C1 segment of cervical spinal cord (tissue), 14 donors: ENCODE measurements at places on chromosomes 5 and 9.

DNA sequence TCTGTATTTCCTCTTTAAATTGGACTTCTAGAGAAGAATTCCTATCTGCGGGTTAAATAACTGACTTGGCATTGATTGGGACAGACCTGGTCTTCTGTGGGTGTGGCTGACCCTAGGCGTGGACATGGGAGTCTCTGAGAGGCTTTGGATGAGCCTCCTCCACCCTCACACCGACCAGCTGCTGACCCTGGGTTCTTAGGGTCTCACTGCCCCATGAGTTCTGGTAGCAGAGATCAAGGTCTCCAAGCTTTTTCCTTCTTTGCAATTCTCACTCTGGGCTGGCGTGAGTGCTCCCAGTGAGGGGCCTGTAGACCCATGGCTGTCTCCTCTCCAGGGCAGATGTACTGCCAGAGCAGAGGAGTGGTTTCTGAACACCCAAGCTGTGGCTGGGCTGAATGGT is 41.6 kb upstream of the PITX1 start:
- no peak for DNase-seq

DNA sequence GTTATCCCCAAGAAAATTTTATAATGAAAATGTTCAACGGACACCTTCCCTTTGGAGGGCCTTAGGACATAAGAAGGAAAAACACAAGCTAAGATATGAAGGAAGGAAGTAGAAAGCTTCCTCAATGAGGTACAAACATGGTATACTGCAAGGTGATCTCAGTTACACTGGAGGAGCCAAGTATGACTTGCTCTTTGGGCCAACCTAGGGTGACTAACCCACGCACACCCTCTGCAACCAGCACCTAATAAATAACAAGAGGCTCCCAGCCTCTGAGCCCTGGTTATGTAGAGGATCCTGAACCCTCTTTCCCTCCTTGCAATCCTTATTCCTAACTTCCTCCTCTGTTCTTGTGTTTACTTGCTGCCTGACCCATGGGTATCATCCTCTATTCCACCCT is 38.3 kb upstream of the KCNV2 start:
- no peak for DNase-seq

DNA sequence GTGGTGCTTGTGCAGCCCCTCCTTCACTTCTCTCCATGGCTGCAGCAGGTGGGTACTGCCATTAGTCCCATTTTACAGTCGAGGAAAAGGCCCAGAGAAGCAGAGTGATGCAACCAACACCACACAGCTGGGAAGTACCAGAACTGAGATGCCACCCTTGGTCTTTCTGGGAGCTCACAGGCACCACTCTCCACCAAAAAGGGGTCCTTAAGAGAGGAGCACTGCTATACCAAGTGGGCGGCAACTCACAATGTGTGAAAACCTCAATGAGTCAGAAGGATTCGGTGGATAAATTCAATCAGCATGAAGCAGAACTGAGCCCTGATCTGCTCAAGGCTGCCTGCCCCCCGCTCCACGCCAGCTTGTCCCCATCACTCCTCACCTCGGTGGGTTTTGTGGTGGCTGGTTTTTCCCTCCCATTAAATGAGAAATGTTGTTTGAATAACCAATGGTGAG is 213.7 kb downstream of the FSTL4 start:
- no peak for DNase-seq

DNA sequence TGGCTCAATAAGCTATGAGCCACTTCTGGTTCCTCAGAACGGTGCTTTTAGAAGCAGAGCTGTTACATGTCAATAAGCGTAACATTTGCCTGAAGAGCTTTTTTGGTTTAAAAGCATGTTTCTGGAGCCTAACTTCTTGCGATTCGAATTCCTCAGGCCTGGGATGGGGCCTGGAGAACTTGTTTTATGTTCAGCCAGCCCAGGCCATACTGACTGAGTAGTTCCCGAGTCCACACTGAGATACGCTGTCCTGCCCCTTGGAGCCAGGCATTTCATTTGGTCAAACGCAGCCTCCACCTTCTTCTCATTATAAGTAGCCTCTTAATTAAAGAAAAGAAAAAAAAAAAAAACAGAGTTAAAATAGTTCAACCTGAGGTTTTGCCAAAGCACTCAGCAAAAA is 260.6 kb upstream of the ANKRD55 start:
- DNase-seq = no peak

- DNase-seq = no peak
Measured at GRCh38 chr5:128762661-128763306, 202.5 kb upstream of the SLC27A6 start.

- DNase-seq = no peak
Measured at GRCh38 chr5:96548905-96549304, 113.3 kb upstream of the CAST start.

- no peak for DNase-seq
Measured at GRCh38 chr5:82815871-82816270, 261.3 kb downstream of the TMEM167A start.

DNA sequence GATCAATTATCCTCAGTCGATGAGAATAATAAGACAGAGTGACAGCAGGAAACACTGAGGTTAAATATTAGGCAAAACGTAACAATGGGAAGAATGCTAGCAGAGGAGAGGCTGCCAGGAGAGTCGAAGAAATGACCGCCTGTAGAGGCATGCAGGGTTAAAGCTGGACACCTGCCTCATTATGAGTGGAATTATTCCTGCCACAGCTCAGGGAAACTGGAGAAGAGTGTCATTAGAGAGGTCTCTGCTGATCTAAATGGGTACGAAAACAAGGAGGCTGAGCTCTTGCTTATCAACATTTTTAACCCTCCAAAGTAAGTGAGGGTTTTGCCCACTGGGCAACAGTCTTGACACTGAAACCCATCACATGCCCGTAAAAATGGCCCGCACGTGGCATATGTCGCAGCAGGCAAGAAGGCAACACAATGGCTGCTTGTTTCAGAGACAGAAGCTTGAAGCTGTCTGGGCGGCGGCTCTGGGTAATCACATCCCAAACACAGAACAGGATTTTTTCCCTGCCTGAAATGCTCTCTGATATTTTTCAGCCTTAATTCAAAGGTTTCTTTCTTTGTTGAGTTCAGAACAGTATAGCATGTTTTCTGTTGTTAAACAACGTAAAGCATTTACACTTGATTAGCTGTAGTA is 118.7 kb downstream of the MED27 start:
- DNase-seq = peak; percentile 42

DNA sequence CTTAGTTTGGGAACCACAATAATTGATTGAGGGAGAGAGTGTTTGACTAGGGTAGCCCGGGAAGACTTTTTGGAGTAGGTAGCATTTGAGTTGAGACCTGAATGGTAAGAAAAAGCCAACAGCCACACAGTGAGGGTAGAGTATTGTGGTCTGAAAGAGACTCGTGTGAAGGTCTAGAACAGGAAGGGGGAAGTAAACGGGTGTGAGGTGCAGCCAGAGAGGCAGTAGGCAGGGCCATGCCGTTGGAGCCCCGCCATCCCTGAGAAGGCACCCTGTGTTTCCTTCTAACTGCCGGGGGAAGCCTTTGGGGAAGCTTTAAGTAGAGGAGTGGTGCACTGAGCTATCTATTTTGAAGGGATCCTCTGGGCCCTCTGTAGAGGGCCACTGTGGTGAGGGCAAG is 3.5 kb upstream of the F2RL2 start:
- DNase-seq = no peak

- DNase-seq = no peak
Measured at GRCh38 chr5:1806199-1806598, 5.0 kb downstream of the NDUFS6 start.

- no peak for DNase-seq
Measured at GRCh38 chr5:164435576-164435975, 930.2 kb downstream of the MAT2B start.

DNA sequence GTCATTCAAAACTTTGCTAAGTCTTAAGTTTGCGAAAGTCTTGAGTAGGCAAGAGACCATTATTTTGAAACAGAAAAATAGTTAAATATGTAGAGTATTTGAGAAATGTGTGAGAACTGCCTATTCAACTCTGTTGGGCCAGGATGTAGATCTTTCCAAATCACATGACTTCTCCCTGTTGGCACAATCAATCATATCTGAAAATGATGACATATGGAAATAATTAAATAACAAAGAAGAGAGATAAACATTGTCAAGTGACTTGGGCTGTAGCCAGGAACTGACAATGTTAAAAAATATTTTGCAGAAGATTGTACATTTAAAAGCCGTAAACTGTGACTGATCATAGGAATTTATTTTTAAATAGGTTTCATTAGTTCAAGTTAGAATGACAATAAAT is 104.6 kb upstream of the IL6ST start:
- no peak for DNase-seq

DNA sequence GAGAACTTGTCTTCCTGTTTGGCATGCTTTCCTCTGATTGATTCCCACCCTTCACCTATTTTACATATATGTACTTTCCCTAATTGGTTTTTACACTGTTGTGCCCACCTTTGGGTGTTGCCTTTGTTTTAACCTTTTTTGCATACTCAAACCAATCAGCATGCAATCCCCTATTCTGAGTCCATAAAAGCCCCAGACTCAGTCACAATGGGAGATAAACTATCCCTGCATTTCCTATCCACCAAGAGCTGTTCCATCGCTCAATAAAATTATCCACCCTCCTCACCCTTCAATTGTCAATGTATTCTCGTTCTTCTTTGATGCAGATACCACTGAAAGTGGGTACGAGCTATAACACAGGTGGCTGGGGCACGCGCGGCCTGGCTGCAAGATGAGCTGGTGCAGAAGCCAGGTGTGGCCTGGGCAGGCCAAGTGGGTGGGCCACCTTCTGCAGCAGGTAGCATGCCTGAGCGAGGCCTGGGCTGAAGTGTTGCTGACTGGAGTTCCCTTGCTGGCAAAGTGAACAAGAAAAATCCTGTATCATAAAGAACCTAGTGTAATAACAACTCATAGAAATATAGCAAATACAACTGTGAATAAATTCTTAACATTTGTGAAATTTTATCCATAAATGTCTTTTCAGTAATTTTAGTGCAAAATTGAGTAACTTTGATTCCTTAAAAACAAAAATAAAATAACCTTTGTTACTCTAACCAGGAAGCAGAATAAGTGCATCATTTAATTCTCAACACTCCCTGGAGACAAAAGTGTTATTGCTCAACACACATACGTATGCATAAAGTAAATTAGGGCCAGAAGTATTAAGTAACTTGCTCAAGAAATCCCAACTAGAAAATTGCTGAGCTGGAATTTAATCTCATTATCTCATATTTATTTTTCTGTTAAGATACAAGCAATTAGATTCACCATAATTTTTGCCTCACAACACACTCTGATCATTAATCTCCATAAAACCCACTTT is 685.3 kb upstream of the EDIL3 start:
- no peak for DNase-seq

DNA sequence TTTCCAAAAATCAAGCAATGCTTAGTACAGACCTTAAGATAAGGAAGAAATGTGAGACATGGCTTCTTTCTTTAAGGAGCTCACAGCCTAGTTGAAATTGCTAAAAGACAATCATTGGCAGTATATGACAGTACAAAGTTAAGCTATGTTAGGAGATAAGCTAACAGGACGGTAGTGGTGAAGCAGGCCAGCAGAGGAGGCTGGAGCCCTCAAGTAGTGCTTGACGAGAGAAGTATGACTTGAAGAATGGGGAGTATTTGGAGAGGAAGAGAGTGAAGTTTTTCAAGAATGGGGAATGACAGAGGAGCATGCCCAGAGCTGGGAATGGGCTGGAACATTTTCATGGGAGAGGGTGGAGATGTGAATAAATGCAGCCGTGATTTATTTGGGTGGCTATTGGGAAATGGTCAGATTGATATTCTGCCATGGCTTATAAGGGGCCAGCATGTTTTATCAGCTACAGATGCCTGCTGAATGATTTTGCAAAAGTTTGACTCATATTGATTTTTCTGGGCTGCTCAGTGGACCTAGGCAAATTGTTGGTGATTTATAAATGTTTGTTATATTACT is 43.7 kb downstream of the LURAP1L start:
- DNase-seq = no peak

GRCh38 chr5:41722359-41722950 is 147.8 kb downstream of the OXCT1 start:
- DNase-seq = no peak

DNA sequence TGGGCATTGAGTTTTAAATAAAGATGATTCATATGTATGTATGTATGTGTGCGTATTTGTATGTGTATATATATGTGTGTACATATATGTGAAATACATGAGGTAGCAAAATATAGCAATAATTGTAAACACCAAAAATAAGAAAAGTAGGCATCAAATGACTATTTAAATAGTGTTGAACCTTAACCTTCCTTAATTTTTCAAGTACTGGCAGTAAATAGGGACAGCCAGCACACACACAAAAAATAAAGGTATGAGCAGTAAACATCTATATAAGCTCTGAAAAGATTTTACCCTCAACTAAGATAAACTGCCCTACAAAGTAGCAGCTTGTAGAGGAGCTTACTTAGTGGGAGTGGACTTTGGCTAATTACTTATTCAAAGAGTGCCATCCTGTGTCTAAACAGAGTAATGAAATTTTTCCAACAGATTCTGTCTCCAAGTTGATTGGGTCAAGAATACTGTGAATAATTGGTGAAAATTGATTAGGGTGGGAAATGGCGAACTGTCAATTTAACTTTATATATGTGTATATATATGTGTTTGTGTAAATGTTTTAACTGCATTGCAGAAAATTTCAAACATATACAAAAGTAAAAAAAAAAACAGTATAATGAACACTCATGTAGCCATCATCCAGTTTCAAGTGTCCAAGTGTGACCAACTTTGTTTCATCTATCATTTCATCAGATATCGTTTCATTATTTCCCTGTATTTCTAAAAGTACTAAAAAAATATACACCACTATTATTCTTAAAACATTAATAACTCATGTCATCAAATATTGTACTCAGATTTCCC is 2.0 kb upstream of the ADAMTS6 start:
- DNase-seq = no peak

- no peak for DNase-seq
Measured at GRCh38 chr5:104172976-104173375, 610.4 kb upstream of the NUDT12 start.

DNA sequence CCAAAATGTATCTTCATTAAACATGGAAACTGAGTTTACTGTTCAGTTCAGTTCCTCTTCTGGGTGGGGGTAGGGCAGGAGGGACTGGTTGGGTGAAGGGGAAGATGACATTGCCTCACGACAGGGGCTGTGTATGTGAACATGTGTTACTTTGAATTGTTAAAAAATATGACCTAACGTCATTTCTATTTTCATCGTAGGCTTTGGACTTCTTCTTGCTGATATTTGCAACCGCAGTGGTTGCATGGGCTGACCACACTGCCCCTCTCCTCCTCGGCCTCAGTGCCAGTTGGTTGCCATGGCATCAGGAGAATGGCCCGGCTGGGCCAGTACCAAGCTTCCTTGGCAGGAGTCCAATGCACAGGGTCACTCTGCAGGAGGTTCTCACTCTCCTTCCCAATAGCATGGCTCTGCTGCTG is 41.5 kb downstream of the HACD4 start:
- DNase-seq = peak; percentile 37

GRCh38 chr5:17180864-17181723 is 36.3 kb upstream of the BASP1 start:
- no peak for DNase-seq

- no peak for DNase-seq
Measured at GRCh38 chr5:42951293-42951840, 88.8 kb downstream of the ANXA2R start.

GRCh38 chr5:95996904-95997723 is 35.5 kb upstream of the ELL2 start:
- DNase-seq = no peak

GRCh38 chr5:89417990-89418389 is 535.0 kb upstream of the MEF2C start:
- no peak for DNase-seq

- DNase-seq = no peak
Measured at GRCh38 chr5:73668017-73668416, 42.0 kb downstream of the ARHGEF28 start.

GRCh38 chr9:135811801-135812200 is 95.5 kb downstream of the CAMSAP1 start:
- DNase-seq = no peak
